ENCODE measurements at places on chromosomes 4 and X.

DNA sequence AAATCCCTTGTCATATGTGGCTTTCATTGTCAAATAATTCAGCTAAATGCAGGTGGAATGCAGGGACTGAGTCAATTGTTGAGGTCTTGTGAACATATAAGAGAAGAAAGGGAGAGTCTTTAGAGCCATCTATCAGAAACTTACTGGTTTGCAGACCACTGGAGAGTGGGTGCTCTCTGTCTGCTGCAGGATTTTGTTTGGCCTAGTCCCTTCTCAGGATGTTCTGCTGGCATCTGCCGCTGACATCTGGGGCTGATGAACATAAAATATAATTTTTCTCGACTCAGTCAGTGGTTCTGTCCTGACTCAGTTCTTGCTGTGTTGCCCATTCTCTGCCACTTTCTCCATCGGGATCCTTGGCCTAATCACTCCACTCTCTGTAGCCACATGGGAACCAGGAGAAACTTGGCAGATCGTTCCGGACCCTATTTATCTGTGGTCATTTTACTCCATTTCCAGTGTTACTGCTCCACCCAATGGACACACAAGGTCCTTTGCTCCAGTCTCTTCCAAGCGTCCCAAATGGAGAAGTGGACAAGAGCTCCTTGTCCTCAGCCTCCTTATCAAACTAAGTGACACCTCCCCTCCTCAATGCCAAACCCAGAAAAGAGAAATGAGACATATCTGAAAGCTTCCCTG lies 436.2 kb downstream of the FAT4 start:
- DNase-seq, result no peak

DNA sequence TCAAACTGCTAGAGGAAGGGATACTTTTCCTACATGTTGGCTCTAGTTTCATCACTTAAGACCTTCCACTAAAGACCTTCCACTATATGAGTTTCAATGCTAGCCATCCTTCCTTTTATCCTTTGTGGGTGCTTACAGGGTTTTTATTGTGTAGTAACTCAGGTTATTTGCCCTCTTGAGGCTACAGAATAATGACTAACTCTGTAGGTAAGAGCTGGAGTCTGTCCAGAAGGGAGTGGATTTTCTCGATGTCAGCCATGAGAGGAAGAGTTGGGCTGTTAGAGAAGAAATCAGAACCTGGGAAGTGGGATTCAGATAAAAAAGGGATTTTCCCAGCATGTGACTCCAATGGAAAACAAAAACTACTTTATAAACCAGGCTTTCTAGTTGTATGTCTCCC lies 27.5 kb upstream of the HERC5 start:
- DNase-seq, result no peak

GRCh38 chr4:16264798-16265197 lies 38.5 kb upstream of the TAPT1 start:
- DNase-seq, result no peak

- no peak for DNase-seq
Measured at GRCh38 chrX:135315864-135316263, 6.6 kb downstream of the ETDC start.

DNA sequence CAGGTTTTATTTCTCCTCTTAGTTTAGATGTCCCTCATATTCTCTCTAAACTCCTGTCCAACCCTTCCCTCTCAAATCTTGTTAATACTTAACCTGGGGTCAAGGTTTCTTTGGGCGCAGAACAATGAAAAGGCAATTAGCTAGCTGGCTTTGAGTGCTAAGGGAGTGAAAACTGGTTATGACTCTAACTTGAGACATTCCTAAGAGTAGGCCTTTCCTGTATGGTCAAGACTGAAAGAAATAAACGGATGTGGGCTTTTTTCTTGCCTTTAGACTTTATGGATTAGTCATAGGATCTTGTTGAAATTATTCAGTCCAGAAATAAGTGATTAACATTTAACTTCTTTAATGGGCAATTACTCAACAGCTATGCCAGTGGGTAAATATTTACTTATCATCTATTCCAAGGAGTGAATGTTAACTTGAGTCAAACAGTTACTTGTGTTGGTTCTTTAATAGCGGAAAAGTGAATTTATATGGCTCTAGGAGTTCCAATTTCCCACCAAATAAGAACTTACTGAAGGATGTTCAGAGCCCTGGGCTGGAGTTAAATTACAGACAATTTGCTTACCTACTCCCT lies 141.7 kb upstream of the SCML1 start:
- DNase-seq, result no peak

DNA sequence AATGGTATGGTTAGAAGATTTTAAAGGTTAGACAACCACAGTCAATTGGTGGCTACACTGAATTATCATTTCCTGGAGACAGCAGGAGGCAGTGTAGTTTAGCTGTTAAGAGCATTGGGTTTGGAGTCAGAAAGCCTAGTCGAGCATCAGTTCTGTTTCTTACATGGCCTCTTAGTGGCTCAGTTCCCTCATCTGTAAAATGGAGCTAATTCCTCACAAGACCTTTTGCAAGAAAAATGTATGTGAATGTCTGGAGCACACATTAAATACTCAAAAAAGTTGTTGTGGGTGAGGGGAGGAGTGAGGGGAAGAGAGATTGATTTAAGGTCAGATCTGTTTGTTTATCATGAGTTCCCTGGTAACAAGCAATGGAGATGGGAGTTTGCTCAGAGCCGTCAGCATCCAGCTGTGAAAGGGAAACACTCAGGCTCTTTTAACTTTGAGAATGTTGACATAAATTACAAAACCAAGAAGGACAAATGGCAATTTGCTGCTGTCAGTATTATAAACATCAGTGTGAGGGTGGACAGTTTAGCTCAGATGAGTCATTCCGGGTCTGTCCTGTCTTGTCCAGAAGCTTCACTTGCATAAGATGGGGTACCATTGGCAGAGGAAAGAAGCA lies 98.2 kb upstream of the PGRMC2 start:
- DNase-seq, result no peak

DNA sequence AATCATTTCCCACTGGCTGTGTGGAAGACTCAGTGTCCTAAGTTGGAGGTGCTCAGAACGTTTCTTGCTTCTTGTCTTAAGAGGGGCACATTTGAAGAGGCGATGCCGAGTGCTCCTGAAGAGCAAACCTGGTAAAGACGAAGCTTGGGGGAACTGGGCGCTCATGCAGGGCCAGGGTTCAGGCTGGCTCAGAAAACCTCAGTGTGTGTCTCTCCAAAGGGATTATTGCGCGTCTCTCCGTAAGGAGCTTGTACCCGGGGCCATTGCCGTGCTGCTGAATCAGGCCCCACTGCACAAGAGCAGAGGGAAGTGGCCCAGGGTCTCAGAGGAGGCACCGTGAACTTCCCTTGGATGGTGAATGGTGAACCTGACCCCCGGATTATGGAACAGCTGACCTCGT lies 44.4 kb downstream of the PSAPL1 start:
- no peak for DNase-seq

DNA sequence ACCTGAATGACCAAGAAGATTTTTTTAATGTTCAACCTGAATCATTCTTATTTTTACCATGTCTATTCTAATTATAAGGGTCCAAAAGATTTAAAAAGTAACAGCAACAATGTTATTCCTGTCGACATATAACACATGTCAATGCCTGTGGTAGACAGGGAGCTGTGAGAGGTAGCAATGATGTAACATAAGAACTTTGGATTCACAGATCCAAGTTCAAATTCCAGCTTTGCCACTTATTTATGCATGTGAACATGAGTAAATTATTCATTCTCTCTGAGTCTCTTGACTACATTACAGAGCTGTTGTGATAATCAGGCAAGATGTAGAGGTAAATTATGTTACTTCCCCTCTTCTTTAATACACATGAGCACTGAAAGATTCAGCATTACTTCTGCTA lies 54.5 kb downstream of the KLHL8 start:
- DNase-seq, result no peak

DNA sequence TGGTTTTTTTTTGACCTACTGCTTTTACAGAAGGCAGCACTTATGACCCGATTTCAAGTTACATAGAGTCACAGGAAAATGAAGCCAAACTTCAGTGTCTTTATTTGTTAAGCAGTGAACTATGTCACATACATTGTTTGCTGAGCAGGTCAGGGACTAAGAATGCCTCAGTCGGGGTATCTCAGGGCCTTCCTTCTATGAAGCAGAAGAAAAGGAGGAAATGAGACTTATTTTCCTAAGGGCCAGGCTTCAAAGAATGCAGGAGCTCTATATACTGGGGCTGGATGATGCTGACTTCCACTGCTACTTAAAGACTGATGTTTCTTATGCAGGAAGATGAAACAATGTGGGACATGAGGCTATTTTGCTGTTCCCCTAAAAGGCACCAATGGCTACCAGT lies 558.4 kb upstream of the IGFBP7 start:
- no peak for DNase-seq

- DNase-seq, result no peak
Measured at GRCh38 chr4:139913398-139913990, 240.5 kb downstream of the MAML3 start.

GRCh38 chr4:113106108-113106507 lies 56.7 kb downstream of the ANK2 start:
- no peak for DNase-seq

DNA sequence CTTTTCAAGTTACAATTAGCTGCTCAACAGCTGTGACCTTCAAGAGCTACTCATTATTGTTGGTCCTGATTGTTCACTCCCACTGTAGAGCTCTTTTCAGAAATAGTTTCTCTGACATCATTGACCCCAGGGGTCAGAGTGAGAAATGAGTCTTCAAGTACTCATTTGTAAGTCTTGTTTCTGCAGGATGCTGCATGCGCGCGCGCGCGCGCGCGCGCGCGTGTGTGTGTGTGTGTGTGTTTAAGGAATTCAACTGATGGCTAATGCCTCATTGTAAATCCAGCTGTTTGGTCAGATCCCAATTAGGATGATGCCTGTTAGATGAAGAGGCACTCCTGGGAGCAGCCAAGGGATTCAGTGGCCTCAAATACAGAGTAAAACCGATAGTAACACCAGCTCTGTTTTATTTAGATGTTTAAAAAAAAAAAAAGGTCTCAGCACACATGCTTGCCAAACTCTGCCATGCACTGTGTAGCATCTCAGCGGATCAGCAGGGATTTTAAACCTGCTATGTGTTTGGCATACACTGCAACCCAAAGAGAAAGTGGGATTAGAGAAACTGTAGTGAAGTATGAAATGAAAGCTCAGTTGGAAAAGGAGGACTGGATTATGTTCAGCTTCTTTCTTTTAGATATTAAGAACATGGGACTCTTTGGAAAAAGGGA lies 332.3 kb downstream of the ADGRL3 start:
- no peak for DNase-seq

DNA sequence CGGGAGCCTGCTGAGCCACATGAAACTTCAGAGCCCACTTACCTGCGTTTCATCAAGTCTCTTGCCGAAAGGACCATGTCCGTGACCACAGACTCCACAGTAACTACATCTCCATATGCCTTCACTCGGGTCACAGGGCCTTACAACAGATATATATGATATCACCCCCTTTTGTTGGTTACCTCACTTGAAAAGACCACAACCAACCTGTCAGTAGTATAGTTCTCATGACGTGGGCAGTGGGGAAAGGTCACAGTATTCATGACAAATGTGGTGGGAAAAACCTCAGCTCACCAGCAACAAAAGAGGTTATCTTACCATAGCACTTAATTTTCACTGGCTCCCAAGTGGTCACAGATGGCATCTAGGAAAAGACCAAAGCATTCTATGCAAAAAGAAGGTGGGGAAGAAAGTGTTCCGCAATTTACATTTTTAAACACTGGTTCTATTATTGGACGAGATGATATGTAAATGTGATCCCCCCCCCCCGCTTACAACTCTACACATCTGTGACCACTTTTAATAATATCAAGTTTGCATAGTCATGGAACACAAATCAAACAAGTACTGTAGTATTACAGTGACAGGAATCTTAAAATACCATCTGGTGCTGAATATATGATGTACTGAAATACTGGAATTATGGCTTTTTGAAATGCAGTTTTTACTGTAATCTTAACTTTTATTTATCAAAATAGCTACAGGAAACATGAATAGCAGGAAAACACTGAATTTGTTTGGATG lies 129.9 kb downstream of the TET2 start:
- no peak for DNase-seq

GRCh38 chrX:44265559-44265958 lies 77.9 kb downstream of the EFHC2 start:
- no peak for DNase-seq

DNA sequence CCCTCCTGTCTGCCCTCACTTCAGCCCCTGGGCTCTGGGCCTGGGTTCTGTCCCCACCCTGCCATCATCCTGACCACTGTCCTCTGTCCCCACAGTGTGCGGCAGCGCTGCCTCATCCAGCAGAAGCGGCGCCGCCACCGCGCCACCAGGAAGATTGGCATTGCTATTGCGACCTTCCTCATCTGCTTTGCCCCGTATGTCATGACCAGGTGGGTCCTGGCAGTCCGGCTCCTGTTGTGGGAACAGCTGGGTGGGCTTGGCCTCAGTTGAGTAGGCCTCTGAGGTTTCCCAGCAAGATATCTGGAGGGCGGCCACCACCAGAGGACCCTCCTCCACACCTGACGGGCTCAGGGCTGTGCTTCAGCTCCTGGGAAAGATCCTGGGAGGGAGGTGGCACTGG lies 2.2 kb downstream of the GPR78 start:
- DNase-seq, result no peak

- DNase-seq, result no peak
Measured at GRCh38 chrX:48025561-48025960, 18.8 kb downstream of the SPACA5 start.

- no peak for DNase-seq
Measured at GRCh38 chrX:49701933-49702332, 6.1 kb upstream of the PAGE1 start.

DNA sequence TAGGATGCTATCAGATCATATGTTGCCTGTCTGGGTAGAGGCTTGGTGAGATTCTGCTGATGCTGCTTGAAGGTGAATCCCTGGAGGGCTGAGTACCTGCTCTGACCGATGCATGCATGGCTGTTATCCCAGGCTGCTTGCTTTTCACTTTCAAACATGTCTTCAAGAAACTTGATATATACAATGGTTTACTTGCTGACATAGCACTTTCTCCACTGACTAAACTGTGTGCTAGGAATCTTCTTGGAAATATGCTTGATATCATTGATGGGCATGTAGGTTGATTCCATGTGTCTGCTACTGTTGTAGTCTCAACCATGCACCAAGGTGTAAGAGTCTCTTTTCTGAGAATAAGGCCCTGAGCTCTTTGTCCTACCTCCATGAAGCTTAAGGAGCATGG lies 79.6 kb upstream of the WDR1 start:
- DNase-seq, result no peak

DNA sequence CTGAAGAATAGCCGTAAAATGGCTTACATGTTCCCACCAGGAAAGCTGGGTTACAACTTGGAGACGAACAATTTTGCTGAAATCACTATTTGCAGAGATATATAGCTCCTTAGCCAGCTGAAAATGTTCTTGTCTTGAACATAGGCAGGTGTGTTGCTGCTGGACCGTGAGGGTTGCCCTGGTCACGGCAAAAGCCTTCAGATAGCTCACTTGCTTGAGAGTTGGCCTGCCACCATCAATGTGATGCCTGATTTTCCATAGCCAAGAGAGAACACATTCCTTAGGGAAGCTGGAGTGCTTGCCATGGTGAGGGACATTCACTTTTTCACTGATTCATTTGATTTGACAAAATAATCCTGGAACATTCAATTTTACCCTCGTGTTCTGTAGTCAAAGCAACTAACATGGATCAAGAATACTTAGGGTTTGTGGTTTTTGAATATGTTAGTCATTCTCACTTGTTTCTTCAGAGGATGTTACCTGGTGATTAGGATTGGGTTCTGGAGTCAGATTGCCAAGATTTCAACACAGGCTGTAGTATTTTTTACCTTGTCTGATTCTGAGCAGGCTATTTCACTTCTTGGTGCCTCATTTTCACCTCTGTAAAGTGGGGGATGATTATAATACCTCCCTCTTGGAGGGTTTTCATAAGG lies 536.9 kb downstream of the RAPGEF2 start:
- DNase-seq, result no peak

- no peak for DNase-seq
Measured at GRCh38 chr4:40910706-40911105, 161.0 kb downstream of the NSUN7 start.
